ENCODE measurements at places on chromosomes 11 and 22.
A peak's percentile ranks its signal among the peaks of the same experiment; 100 is the strongest.

- DNase-seq: no peak
Observed at GRCh38 chr22:17475318-17476230, 87.7 kb upstream of the SLC25A18 start.

- peak; percentile 82 for DNase-seq
Observed at GRCh38 chr22:50341977-50342650, 1.0 kb upstream of the PPP6R2 start.

DNA sequence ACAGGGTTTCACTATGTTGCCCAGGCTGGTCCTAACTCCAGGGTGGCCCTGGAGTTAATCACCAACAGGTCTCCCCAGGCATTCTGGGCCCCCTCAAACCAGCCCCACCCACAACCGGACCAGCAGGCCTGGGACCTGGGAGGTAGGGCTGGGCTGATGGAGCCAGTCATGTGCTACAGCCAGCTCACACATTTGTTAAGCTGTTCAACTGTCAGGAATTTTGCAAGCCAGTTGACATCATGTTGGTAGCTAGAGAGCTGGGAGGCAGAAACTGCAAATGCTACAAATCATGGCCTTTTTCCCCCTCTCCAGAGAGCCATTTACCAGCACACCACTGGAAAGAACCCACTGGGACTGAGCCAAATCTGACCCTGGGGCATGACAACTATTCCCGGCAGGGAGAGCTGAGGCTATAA is 6.8 kb downstream of the ARHGAP1 start:
- no peak for DNase-seq

GRCh38 chr11:69700278-69701140 is 3.3 kb downstream of the FGF19 start:
- no peak for DNase-seq

DNA sequence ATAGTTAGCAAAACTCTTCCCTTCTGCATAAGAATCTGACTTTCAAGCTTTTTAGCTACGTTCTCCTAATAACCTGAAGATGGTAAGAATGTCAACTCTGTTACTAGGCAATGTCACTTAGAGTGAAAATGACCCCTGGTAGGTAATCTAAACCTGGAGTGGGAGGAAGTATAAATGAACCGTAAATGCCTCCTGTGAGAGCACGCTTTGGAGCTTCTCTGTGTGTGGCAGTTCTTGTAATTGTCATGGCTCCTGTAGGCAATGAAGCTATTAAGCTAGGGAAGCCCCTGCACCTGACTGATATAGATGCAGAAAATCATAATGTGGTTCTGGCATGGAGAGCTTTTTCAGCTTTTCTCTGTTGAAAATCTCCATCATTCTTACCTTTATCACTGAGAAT is 29.4 kb downstream of the CALCA start:
- DNase-seq: no peak

DNA sequence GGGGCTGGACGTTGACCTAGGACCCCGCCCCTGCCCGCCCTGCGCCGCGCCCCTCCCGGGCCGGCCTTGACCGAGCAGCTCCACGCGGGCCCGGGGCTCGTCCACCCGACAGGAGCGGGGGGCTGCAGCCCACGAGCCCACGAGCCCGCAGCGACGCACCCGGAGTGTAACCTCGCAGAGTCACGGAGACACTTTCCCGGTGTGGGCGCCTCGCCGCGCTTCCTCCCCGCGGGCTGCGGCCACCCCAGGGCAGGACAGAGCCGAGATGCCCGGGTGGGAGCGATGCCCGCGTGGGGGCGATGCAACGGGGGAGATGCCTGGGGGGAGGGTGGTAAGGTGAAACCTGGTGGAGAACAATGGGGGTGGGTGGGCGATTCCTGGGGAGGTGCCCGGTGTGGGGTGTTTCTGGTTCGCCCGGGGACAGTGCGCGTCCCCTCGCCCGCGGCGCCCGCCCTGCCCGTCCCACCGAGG is 4.9 kb upstream of the ZBED4 start:
- DNase-seq: no peak

GRCh38 chr11:10109806-10110205 is 184.2 kb downstream of the SBF2 start:
- no peak for DNase-seq

- DNase-seq: no peak
Observed at GRCh38 chr11:108431997-108432396, 35.3 kb downstream of the C11orf65 start.

GRCh38 chr11:19984048-19984742 is 176.1 kb downstream of the DBX1 start:
- no peak for DNase-seq

DNA sequence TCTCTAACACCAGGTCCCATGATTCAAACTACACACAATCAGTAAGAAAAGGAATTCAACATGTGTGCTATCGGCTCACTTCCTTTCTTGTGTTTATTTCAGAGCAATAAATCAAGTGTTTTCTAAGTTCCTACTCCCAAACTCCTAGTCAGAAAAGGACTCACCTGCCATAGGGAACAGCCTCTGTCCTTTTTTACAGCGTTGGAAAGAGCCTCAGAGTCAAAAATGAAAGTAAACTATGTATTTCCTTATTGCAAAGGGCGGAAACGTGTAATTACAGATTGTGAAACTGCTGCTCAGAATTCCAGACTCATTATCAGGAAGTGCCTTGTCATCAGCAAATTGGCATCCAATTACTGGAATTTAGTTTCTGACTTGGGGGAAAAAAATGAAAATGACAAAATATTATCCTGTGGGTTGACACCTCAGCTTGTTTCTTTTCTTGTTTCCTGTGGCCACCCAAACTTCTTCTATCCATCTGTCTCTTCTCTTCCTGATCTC is at the start of gene CASP4:
Gene CASP4 (minus strand): TSS at position 220 of the 501 bp plus-strand sequence. CDS start 49 bp downstream, at position 171.
- no peak for DNase-seq

DNA sequence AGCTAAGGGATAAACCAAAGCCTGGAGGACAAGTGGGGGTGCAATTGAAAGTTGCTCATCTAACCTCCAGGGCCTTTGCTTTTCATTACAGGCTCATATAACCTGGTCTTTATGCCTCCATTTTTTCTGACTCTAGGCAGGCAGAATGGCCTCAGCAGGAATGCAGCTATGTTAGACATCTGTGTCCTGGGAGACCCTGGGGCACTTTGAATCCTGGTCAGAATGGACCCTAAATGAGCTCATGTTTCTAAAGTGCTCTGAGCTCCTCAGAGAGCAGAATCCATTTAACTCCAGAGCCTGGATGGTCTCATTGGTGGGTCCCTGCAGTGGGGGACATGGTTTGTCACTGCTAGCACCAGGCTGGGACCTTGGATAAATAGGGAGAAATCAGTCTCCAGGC is 177.3 kb downstream of the KIRREL3 start:
- DNase-seq: no peak

DNA sequence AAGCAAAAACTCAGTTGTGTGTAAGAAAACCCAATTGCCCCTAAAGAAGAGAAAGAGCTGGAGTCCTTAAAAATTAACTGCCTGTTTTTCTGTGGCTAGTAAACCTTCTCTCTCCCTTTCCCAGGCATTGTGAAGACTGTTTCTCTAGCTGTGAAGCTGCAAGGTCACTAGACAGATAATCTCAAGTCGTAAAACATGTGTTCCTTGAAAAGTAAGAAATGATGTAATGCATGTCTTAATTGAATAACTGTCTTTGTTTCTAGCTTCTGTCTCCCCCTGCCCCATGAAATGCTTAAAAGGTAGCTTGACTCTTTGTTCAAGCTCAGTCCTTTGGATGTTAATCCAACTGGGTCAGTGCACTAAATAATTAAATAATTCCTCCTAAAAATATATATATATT is 29.5 kb upstream of the FAM181B start:
- DNase-seq: no peak

DNA sequence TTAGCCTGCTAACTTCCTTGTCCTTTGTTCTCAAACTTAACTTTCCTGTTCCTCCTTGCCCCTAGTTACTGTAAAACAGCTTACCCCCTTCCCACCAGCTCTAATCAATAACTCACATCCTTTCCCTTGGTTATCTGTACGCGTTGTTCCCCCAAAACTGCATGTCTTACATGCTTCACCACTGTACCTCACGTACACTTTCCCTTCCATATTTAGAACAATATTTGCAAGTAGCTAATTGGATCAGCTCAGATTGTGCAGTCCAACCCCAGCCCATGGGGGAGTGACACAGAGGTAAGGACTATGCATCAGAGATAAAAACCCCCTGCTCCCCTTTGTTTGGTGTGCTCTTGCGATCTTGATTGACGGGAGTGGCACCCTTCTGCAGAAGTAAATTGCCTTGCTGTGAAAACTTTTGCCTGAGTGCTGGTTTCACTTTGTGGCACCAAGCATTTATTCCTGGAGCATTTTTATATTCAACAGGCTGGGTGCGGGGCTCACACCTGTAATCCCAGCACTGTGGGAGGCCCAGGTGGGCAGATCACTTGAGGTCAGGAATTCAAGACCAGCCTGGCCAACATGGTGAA is 30.9 kb downstream of the MIF start:
- DNase-seq: no peak

GRCh38 chr11:30605036-30605605 is 19.0 kb upstream of the MPPED2 start:
- no peak for DNase-seq

DNA sequence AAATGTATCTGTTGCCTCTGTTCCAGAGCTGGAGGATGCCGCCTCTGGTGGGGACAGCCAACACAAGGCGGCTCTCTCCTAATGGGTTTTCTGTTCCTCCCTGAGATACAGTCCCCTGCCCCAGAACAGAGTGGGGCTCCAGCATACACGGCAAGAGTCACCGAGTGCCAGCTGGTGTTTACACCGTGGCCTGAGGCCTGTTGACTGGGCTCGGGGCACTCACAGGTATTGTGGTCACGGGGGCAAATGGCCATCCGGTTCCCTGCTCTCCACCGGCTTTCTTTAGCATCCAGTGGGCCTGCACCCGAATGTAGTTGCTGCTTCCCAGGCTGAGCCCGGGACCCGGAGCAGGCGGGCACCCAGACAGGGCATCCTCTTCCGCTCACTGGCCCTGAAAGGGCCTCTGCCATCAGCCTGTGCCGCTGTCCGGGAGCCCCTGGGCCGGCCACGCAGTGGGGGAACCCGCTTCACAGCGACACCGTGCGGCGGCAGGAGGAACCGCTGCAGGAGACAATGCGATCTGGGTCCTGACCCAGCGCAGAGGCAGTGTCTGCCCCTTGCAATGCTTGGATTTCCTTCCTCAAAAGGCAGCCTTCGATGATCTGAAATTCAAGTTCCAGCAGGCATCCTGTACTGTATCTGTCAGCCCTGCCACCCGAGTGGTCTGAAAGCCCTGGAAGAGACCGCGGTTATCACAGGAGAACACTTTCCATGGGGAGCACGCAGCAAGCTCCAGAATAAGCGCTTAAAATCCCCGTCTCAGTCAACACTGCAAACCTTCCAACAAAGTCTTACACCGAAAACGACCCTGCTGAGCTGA is 859 bp upstream of the KRTAP5-5 start:
- peak; percentile 42 for DNase-seq

- DNase-seq: no peak
Observed at GRCh38 chr11:78424334-78425270, 7.0 kb upstream of the GAB2 start.

DNA sequence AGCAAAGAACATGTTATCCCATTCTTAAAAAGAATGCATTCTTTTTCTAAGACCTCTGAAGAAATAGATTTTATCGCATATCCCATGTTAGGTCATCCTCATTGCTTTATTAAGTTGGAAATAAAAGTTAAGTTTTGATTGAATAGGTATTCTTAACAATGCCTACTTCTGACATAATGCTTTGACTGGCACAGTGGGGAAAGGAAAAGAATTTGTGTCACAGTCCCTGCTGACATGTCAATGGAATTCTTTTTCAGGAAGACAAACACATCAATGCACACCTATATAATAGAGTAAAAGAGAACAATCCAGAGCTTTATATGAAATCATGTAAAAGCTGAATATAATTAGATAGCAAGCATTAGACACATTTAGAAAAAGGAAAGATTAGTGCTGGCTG is 105.7 kb downstream of the DBX1 start:
- no peak for DNase-seq

GRCh38 chr11:2724653-2725367 is 25.0 kb upstream of the KCNQ1OT1 start:
- DNase-seq: no peak

DNA sequence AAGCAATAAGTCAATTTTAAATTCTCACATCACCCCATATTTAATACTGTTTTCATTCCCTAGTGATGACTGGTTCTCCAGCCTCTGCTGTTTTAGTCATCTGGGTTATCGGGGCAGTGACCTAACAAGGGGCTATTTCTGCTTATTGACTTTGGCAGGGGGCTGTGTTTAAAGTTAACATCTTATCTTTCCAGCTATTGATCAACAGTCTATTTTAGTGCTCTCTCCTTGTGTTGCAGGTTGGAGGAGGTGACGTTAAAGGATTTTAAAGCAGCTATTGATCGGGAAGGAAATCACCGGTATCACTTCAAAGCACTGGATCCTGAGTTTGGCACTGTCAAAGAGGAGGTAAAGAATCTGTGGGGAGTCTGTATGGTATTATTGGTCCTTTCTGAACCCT is 7.7 kb upstream of the DLAT start:
- no peak for DNase-seq

DNA sequence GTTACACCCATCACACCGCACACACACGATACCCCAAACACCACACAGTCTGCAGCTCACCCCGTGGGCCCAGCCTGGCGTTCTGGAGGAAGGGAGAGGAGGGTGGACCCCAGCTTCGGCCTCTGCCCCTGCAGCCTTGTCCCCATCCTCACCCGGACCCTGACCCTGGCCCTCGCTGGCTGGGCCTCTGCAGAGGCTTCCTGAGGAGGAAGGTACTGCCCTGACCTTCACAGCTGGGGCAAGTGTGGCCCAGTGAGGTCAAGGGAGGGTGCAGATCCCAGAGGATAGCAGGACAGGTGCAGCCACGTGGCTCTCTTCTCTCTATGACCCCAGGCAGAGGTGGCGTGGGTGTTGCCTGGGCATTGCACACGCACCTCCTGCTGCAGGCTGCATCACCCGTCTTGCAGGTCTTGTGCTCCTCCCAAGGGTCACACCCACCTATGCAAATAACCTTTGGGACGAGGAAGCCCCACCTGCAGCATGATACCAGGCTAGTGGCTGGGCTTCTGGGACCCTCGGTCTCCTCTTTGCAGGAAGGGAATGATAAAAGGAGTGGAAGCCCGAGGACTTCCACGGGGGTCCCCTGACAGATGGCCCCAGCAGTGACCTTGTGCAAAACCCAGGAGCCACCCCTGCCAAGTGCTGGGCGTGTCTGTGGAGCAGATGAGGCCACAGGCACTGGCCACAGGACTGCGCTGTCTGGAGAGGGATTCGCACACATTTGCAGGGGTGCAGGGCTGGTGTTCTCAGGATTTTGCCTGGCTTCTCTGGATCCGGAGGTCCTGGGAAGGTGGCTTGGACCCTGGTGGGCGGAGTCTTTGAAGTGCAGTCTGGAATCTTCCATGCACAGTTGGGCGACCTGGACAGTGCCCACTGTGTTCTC is 1241.5 kb downstream of the BRD1 start:
- no peak for DNase-seq

Data from T follicular helper cell (primary cell).